ENCODE measurements at places on chromosomes 1 and 21.

DNA sequence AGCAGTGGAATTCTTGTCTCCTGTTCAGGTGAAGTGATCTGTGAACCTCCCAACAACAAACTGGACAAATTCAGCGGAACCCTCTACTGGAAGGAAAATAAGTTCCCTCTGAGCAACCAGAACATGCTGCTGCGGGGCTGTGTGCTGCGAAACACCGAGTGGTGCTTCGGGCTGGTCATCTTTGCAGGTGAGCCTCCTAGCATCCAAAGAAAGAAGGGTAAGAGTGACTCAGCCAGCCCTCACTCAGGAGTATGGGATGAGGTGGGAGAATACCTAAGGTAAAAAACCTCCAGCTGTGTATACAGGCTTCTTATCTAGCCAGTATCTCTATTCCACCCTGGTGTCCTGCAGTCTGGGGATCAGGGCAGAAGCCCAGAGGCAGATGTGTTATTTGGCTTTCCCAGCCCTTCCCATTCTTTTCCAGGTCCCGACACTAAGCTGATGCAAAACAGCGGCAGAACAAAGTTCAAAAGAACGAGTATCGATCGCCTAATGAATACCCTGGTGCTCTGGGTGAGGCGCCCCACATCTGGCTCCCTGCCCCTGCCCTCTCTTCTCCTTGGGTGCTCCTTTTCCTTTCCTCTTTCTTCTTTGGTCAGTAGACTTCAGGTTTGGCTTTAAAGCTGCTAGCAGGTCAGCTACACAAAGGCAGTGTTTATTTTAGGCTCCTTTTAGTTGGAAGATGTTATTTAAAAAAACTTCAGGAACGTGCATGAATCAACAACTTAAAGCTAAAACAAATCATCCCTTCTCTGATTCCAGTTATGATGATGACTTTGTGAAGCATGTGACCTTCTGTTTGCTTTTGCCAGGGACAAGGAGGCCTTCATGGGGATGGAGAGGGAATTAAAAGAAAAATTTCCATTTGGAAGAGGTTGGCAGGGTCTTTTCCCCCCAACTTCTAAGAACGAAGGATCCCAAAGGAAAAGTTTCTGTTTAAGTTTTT is 9.0 kb downstream of the ATP8B2 start:
- DNase-seq = no peak

GRCh38 chr1:111487133-111487532 is 13.3 kb downstream of the C1orf162 start:
- DNase-seq = no peak

- DNase-seq = peak; percentile 59
Observed at GRCh38 chr1:173478094-173478674, 1.0 kb downstream of the PRDX6 start.

DNA sequence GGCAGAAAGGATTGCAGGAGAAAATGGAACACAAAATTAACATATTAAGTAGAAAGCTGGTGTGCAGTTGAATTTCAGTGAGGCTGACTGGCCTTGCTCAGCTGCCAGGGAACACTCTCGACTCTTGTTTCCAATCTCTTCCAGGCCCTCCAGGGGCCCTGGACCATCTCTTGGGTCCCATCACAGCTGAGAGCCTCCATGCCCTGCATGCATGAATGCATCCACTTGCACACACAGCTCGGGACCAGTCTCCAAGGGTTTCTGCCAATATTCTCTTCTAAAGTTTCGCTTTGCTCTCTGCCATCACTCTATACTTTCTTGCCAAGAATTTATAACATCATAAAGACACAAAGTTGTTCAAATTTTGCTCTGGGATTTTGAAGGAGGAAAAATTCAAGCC is 200.3 kb downstream of the DSCAM start:
- DNase-seq = no peak

- no peak for DNase-seq
Observed at GRCh38 chr21:18498431-18498830, 94.8 kb upstream of the TMPRSS15 start.

DNA sequence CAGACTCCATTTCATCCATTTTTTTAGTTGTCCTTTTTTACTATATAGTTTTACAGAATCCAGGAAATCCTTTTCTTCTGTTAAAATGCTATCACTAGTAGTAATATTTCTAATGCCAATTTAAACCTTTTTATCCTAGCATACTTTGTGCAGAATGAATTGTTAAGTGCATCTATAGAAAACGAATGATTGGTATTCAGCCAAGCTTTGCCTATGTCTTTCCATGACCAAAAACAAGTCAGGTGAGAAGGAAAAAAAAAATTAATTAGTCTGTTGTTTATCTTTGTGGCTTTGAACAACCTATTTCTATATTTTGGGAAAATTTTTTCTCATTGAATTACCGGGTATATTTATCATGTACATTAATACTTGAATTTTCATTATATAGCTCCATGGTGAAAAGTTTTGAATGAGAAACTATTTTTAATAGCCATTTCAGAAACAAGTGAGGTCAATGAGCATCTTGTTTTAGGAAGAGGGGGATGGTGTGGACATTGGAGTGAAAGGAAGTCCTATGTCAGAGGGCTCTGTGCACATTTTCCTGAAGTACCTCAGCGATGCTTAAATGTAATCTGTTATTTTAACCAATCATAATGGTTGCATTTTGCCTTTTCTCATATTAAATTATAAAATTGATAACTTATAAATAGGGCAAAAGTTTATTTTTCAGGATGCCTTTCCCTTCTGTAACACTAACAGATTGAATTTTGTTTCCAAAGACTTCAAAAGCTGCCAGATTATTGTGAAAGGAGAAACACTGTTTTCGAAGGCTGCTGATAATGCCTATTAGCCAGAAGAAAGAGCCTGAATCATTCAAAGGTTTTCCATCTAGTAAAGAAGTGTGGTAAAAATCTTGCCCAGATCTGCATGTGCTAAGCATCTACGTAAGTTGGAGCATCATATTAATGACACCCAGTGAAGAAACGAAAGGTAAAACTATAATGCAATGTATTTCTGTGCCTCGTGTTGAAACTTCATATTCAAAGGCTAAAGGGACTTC is 73.8 kb upstream of the S1PR1 start:
- DNase-seq = no peak

GRCh38 chr1:184806296-184806721 is 51.7 kb upstream of the EDEM3 start:
- no peak for DNase-seq

DNA sequence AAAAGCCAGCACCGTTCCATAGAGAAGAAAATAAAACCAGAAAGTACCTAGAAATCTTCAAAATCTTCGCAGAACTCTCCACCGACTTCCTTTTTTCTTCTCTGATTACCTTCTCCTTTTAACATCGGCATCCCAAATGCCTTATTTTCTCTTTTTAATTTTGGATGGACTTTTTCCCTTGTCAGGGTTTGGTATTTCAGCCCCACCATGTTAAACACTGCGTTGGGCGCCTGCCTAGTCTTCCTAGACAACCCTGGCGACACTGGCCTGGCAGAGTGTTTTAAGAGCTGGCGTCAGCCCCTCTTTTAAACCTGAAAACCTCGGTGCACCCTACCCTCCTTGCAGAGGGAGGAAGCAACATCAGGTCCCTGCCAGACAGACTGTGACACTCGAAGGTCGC is 66.0 kb upstream of the EFHD2 start:
- DNase-seq = no peak

DNA sequence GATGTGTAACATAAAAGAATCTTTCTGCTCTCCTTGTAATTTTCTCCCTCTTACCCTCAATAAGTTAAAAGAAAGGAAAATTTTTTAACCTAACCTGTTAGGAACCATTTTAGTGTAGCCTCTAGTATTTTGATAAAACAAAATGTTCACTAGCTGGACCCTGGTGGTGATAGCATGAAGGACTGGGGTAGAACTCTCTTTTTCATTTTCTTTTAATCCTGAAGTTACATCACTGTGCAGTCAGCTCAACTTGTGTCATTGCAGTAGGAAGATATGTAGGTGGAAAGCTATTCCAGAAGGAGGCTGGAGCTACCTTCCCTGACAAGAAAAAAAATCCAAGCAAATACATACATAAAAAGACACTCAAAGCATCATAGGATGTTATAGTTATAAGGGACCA is 39.3 kb downstream of the NFIA start:
- DNase-seq = no peak

DNA sequence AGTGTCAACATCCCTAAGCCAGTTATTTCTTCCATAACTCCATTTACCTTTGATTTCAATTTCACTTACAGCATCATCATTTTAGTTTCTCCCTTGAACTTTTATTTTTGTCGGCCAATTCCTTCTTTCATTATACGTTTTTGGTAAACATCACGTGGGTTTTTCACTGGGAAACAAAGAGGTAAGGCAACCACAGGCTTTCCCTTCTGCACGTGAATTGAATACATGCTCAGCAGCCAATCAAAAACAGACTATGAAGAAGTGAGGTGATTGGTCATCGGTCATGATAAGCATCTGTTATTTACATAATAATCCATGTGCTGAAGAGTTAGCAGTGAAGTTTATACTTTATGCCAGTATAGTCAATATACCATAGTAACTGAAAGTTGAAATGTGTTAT is 98.7 kb downstream of the NCAM2 start:
- DNase-seq = no peak

- peak; percentile 98 for DNase-seq
Observed at GRCh38 chr1:32208891-32209328, at the start of gene DCDC2B. Gene DCDC2B, plus strand, starts transcription at chr1:32209089. Its CDS starts 5 bp downstream, at chr1:32209094.

- DNase-seq = no peak
Observed at GRCh38 chr1:25924454-25924853, 18.2 kb upstream of the STMN1 start.

- no peak for DNase-seq
Observed at GRCh38 chr1:153475282-153475681, 14.8 kb upstream of the S100A7 start.

DNA sequence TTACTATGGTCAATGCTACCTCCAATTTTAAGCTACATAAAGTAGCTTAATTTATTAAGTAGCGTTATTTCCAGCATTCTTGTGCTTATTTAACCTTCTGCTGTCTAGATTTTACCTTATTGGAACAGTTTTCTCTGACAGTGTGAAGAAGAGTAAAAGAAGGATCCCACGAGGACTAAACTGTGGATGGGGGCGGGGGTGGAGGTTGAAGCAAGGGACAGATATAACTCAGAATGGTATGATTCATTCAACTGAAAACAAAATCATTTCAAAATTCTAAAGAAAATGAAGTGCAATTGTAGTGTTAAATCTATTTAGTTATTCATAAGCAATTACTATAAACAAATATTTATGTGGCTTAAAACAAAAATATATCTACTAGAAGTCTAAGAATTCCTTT is 11.5 kb upstream of the VAV3 start:
- no peak for DNase-seq

GRCh38 chr21:29230551-29231261 is 68.0 kb upstream of the BACH1 start:
- no peak for DNase-seq

- no peak for DNase-seq
Observed at GRCh38 chr1:33424610-33425009, 6.3 kb downstream of the PHC2 start.

- no peak for DNase-seq
Observed at GRCh38 chr1:106727171-106727570, 329.3 kb upstream of the PRMT6 start.

GRCh38 chr1:147169171-147169570 is 3.1 kb downstream of the PRKAB2 start:
- no peak for DNase-seq

DNA sequence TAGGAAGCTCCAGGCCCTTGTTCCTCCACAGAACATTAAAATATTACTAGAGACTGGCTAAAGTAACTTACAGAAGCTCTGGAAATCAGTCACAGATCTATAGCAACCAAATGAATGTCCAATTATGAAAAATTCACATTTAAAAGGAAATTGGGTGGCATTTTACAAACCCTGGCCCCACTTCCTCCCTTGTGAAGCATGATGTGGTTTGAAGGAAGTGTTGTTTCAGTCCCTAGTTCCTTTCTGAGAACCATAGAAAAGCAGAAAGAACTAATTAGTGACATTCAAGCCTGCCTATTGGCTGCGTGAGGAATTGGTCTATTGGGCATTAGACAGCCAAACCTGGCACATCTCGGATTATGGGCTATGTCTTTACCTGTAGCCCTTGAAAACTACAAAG is 649.7 kb upstream of the NEGR1 start:
- no peak for DNase-seq

DNA sequence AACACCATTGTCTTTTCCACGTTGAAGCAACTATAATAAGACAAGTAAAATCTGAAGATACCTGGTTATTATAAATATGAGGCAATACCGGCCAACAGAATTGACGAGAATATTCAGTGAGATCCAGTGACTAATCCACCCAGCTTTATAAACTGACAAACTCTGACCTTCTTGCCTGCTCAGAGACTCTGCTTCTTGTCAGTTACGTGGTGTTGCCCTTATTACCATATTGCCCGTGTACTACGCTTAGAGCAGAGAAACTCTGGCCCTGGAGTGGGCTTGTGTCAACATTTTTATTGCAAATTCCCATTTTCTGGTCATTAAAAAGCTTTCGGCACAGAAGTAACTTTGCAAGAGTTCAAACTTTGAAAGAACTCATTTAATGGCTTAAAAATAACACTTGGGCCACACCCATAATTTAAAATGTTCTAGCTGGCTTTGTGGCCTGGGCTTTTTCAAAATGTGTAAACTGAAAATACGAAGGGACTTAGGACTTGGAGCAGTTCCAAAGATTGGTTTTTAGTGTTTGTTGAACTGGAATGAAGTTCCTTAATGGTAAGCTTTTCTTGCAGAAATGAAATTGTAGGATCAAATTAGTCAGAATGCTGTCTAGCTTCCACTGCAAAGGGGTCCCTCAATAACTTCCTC is 266.2 kb downstream of the LMO4 start:
- DNase-seq = peak; percentile 51

- no peak for DNase-seq
Observed at GRCh38 chr1:209627027-209627731, 25.0 kb downstream of the LAMB3 start.

DNA sequence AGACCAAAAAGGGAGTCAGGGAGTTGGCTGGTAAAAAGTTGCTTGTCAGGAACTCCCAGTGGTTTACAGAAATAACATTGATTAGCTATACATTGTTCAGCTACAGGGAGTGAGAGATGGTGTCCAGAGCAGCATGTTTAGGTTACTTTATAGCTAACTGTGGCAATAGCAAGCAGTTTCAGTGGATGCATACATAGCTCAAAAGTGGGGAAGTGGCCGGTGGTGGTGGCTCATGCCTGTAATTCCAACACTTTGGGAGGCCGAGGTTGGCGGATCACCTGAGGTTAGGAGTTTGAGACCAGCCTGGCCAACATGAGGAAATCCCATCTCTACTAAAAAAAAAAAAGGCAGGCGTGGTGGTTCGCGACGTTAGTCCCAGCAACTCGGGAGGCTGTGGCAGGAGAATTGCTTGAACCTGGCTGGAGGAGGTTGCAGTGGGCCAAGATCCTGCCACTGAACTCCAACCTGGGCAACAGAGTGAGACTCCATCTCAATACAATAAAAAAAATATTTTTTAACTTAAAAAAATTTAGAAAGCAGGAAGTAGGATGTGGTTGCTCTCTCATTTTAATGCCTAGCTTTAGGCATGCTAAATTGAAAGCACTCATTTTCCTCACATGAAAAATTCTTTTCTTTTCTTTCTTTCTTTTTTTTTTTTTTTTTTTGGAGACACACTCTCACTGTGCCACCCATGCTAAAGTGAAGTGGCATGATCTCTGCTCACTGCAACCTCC is 109.7 kb downstream of the PPIAL4G start:
- DNase-seq = no peak

Data from small intestine (tissue), 16 donors.